ENCODE measurements at places on chromosomes 6 and 20. TPM values are rescaled to one million over a fixed set of nuclear protein-coding genes. Genes with fewer than 3 reads are reported as not detected.

DNA sequence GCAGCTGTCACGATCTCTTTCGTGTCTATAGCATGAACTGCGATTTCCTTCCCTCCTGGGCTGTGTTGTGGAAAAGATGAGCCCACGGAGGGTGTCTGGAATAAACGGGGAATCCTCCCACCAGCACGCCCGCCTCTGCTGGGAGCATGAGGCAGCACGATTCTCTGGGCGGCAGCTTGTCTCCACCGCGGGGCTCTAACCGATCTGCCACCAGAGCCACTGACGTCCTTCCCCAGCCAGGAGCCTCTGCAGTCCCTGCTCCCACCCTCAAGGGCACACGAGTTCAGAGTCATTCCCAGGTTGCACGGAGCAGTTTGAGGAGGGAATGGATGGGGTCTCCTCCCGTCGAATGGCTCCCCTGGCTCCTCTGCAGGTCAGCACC lies 197.6 kb downstream of the DLL1 start:
- DNase-seq = peak; percentile 11

DNA sequence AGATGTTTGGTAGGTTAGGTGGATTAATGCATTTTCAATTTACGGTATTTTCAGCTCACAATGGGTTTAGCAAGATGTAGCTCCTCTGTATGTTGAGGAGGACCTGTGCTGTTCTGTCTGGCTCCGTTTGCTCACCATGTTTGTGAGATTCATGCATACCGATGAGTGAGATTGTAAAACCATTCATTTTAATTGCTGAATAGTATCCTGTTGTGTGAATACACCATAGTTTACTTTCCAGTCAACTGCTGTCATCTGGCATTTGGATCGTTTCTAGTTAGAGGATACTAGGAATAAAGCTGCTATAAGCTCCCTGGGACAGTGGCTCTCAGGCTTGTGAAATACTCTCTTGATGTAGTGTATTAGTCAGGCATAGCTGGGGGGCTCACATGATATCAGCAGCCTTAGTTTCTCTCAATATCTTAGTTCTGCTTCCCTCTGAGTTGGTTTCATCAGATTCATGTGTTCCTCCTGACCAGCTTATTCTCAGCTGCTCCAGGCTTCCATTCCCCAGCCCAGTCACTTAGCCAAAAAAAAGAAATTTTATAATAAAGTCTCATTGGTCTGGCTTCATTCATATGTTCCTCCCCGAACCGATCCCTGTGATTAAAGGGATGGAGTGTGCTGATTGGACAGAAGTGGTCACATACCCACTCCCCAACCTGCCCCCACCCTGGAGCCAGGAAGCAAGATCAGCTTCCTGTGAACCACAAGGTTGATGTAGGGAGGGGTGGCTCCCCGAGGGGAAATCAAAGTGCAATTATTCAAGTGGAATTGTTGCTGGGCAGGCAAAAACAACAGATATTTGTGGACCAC lies 10.9 kb upstream of the B4GALT5 start:
- DNase-seq = peak; percentile 41

DNA sequence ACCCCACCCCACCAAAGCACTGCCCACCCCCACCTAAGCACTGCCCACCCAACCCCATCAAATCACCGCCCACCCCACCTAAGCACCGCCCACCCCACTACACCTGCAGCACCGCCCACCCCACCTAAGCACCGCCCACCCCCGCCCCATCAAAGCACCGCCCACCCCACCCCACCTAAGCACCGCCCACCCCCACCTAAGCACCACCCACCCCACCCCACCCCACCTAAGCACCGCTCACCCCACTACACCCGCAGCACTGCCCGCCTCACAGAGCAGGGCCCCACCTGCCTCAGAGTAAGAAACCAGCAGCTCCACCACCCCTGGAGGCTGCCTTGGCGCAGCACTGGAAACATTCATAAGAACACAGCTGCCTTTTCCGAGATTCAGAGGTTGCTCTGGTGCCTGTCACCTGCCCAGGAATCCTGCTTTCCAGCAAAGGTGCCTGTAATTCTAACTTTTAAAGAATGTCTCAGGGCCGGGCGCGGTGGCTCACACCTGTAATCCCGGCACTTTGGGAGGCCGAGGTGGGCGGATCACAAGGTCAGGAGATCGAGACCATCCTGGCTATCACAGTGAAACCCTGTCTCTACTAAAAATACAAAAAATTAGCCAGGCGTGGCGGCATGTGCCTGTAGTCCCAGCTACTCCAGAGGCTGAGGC lies 148.2 kb downstream of the BMP7 start:
- no peak for DNase-seq

The GTPBP2 gene
- total RNA-seq = 23.6 TPM
